CD4-positive, alpha-beta T cell (primary cell): ENCODE measurements at places on chromosomes 12 and 14.
A peak's percentile ranks its signal among the peaks of the same experiment; 100 is the strongest.

GRCh38 chr14:102317564-102318248 is 1.8 kb upstream of the ZNF839 start:
- peak; percentile 17 for DNase-seq

DNA sequence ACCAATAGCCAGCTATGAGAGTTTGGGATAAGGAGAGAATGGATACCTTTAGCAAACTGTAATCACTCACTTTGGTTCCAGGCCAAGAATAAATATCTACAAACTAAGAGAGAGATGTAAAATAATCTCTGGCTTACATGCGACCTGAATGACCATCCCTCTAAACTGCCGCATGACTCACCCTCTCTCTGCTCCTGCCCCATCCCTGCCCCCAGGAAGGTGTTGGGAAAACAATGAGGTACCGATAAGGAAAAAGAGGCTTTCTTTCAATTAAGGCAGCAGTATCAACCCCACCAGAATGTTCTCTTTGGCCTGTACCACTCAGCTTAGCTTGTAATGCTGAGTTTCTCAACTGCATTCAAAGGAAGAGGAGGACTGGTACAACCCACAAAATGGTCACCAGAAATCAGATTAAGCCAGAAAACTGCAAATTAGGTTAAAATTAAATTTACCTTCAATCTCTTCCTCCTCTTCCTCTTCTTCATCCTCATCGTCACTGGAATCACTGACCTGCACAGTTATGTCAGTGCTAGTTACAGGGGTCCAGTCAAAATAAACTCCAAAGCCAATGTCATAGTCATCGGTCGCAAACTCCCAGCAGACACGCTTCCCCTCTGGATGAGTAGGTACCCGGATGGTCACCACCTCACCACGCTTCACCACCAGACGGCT is 22.0 kb downstream of the GSTZ1 start:
- DNase-seq = no peak

GRCh38 chr14:104882325-104882973 is 17.4 kb downstream of the CEP170B start:
- no peak for DNase-seq

GRCh38 chr12:109753054-109753401 is 39.4 kb downstream of the FAM222A start:
- no peak for DNase-seq

DNA sequence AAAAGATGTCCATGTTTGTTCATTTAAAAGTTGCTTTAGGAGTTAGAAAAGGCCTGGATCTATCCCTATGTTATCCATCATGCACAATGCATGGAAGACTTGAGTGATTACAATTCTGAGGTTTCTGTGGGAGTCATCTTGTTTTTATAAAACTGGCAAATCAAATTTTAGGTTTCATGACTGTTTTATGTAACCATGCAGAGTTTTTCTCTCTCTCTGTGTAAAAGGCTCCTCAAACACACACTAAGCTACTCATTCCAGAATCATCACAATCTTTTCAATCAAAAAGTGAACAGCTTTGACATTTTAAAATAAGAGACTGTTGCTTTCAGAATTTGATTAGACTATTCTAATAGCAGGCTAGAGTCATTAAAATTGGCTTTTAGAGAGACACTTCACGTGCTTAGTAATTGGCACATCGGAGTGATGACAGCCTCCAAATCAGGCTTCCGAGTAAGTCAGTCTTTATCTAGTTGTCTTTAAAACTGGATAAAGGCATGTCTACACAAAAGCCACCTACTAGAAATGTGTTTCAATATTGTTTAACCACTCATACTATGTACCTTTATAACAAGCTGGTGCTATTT is 31.9 kb downstream of the PRICKLE1 start:
- DNase-seq = no peak

DNA sequence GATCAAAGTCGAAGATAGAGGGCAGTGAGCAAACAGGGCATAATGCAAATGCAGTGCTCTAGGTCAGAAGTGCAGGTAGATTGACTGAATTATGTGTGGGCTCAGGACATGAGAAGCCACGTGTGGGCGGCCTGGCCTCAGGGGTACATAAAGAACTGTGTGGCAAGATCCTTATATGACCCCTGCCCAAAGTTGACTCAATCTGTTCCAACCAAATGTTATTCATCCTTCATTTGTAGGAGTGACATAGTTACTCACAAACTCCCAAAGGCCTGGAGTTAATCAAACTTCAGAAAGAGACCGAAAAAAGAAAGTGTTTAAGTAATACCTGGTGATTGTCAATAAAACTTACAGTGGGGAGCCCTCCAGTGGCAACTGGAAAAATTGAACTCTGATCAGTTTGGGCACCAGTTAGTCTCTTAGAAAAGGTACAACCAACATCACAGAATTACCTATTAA is 150.4 kb upstream of the FAR2 start:
- no peak for DNase-seq

GRCh38 chr14:102353126-102353619 is 9.5 kb downstream of the CINP start:
- DNase-seq = no peak

DNA sequence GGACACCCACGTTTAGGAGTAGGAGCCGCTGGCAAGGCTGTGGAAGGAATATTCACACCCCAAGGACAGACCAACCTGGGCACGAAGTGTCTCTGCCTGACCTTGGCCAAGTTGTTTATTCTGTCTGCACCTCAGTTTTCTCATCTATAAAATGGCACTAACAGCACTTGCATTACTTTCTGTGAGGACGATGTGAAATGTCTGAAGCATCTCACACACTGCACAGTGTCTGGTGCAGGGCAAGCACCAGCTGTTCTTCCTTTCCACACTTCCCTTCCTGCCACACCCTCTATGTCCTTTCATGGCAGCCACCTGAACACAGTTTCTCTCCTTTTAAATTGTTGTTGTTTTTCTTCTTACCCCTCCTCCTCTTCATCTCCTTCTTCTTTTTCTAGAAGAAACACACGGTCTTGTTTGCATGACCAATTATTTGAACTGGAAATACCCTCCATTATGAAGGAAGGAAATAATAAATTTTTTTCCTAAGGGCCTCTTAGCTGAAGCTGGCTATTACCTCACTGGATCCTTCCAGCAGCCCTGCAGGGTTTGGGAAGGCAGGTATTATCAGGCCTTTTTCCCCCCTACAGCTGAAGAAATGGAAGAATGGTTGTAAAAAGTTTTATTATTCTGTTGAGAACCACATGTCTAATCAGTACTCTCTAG is 42.9 kb upstream of the ATP23 start:
- DNase-seq = peak; percentile 20

GRCh38 chr14:105469456-105470349 is 4.9 kb upstream of the CRIP2 start:
- DNase-seq = no peak
